ENCODE measurements at places on chromosomes 2 and 18. TPM values are rescaled to one million over a fixed set of nuclear protein-coding genes. Genes with fewer than 3 reads are reported as not detected.

The CD8B gene
- total RNA-seq: 1.1 TPM

The FBLN7 gene
- total RNA-seq: 37.0 TPM

The REG1B gene
- total RNA-seq: not detected

The THUMPD2 gene
- 7.2 TPM for total RNA-seq

The IL1F10 gene
- total RNA-seq: not detected

The CEBPZ gene
- total RNA-seq: 70.9 TPM

The GLI2 gene
- not detected for total RNA-seq

The RFTN2 gene
- total RNA-seq: not detected

The COLEC12 gene
- 0.28 TPM for total RNA-seq

The RGPD3 gene
- 0.44 TPM for total RNA-seq

The ABCG5 gene
- not detected for total RNA-seq

The MC4R gene
- not detected for total RNA-seq

The THSD7B gene
- not detected for total RNA-seq

The CNNM4 gene
- 6.7 TPM for total RNA-seq

The GTF2A1L gene
- not detected for total RNA-seq

The VIL1 gene
- not detected for total RNA-seq

The DLX1 gene
- total RNA-seq: not detected

The RIT2 gene
- total RNA-seq: not detected

The NEURL3 gene
- total RNA-seq: 0.22 TPM

The CXCR2 gene
- not detected for total RNA-seq

The CAPN14 gene
- total RNA-seq: 0.53 TPM

The FEV gene
- not detected for total RNA-seq

The AMER3 gene
- not detected for total RNA-seq

The IL36G gene
- not detected for total RNA-seq

The ANKRD30B gene
- total RNA-seq: not detected

The ALPI gene
- total RNA-seq: not detected

The MSTN gene
- total RNA-seq: not detected

The ONECUT2 gene
- not detected for total RNA-seq

The SLC35G4 gene
- total RNA-seq: not detected

The MAP2 gene
- total RNA-seq: 0.47 TPM

The ACVR1C gene
- total RNA-seq: 6.3 TPM

The LIMS4 gene
- total RNA-seq: 4.0 TPM

The PFN4 gene
- not detected for total RNA-seq

The ZDBF2 gene
- 21.4 TPM for total RNA-seq

The CNTNAP5 gene
- not detected for total RNA-seq

The EGR4 gene
- not detected for total RNA-seq

The COL5A2 gene
- total RNA-seq: 1.1 TPM

The ANKRD53 gene
- total RNA-seq: 0.20 TPM

Measured in CD4-positive, alpha-beta memory T cell (primary cell).